NCI-H524 treated with DMSO at 0.1 percent for 48 hours (cell line): ENCODE measurements at places on chromosomes 1 and 21.

GRCh38 chr1:167996266-167996665 is 59.4 kb upstream of the MPC2 start:
- no peak for DNase-seq

- DNase-seq = no peak
Observed at GRCh38 chr21:25560891-25561290, 46.4 kb downstream of the MRPL39 start.

DNA sequence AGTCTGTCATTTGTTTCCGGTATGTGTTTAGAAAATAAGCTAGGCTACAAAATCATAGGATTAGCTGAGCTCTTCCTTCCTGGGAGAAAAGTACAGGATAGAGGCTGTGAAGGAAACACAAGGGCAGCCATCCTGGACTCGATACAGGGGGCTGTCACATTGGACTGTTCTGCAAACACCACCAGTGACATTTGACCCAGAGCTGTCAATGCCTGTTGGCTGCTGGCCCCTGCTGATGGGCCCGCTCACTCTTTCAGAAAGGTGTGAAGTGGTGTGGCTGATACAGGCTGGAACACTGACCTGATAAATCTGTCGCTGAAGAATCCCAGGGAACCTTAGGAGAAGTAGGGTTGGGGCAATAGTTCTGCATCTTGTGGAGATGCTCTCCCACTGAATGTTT is 183.1 kb downstream of the RHOU start:
- DNase-seq = no peak

GRCh38 chr1:224434691-224435317 is at the start of gene WDR26:
TSS of gene WDR26 (minus strand) at chr1:224434797.
- DNase-seq = peak; percentile 30

- no peak for DNase-seq
Observed at GRCh38 chr1:226790545-226791181, 51.6 kb upstream of the ITPKB start.
